ENCODE measurements at places on chromosomes 7 and 10. TPM values are rescaled to one million over a fixed set of nuclear protein-coding genes. Genes with fewer than 3 reads are reported as not detected.

DNA sequence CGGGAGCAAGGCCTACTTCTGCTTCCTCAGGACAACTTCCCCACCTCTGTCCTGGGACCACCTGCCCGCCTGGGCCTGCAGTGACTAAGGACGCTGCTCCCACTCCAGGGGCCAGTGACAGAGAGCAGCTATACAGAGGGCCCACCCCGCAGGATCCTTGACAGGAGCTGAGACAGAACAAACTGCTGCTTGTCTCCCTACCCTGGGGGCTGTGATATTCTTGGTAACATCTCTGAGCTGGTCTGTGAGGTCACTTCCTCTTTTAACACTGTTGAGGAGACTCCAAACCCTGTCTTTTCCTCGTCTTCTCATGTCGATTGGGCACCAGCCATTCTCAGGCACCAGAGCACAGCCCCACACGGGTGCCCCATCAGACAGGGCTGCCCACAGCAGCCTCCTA, 6.9 kb upstream of the MRPS24 start:
- no peaks in the 10 kb centered on the region for H3K27me3 ChIP-seq
- peaks cover 40% of the 10 kb centered on the region for H3K36me3 ChIP-seq
- no peak overlapping the region for H3K27ac ChIP-seq
- H3K4me1 ChIP-seq, result no peaks in the 10 kb centered on the region
- H3K4me3 ChIP-seq, result no peak overlapping the region
- DNase-seq, result no peak

GRCh38 chr7:73707045-73707631, 12.3 kb downstream of the STX1A start:
- no peaks in the 10 kb centered on the region for H3K36me3 ChIP-seq
- H3K27me3 ChIP-seq, result no peaks in the 10 kb centered on the region
- H3K4me1 ChIP-seq, result peaks cover 13% of the 10 kb centered on the region
- no peak overlapping the region for H3K4me3 ChIP-seq
- no peak overlapping the region for H3K27ac ChIP-seq

GRCh38 chr7:113109718-113110117, 8.6 kb downstream of the SMIM30 start:
- no peaks in the 10 kb centered on the region for H3K27me3 ChIP-seq
- no peak for DNase-seq
- H3K27ac ChIP-seq, result no peak overlapping the region
- no peaks in the 10 kb centered on the region for H3K36me3 ChIP-seq
- H3K4me3 ChIP-seq, result no peak overlapping the region

GRCh38 chr10:64733980-64734379, 1212.8 kb downstream of the REEP3 start:
- no peak overlapping the region for H3K27ac ChIP-seq
- H3K36me3 ChIP-seq, result no peaks in the 10 kb centered on the region
- DNase-seq, result no peak
- no peaks in the 10 kb centered on the region for H3K4me1 ChIP-seq

- no peaks in the 10 kb centered on the region for H3K27me3 ChIP-seq
- no peak for DNase-seq
- no peaks in the 10 kb centered on the region for H3K4me1 ChIP-seq
- no peak overlapping the region for H3K27ac ChIP-seq
- H3K4me3 ChIP-seq, result no peak overlapping the region
- no peaks in the 10 kb centered on the region for H3K36me3 ChIP-seq
Observed at GRCh38 chr7:29866490-29866930, 60.2 kb downstream of the WIPF3 start.

DNA sequence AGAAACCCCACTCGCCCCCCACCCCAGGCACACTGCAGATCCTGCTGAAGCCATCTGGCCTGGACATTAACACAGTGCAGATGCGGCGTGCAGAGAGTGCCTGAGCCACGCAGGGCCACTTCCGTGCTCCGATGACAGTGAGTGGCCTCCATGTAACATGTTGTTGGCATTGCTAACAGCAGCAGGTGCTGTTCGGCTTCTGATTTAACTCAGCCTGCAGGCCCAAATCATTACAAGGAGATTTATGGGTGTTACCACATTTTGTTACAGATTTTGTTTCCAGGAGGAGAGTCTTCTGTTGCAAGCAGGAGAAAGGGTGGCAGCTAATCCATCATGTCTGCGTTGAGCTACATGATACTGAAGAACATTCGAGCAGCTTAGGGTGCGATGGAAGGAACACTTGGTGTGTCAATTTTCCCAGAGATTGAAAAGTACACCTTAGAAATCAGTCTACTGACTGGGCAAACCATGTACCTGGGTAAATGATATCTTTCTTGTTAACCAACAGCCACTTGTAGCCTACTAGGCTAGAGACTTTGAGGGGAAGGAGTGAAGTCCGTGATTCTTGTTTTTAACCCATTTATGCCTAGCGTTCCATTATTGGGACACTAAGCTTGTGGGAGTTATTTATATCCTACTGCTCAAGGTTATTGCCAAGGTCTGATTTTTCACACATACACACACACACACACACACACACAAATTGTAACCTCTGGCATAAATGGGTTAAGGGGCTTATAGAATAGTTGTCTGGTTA, 90.0 kb downstream of the JCAD start:
- H3K27ac ChIP-seq, result no peak overlapping the region
- no peak overlapping the region for H3K4me3 ChIP-seq
- no peaks in the 10 kb centered on the region for H3K4me1 ChIP-seq

DNA sequence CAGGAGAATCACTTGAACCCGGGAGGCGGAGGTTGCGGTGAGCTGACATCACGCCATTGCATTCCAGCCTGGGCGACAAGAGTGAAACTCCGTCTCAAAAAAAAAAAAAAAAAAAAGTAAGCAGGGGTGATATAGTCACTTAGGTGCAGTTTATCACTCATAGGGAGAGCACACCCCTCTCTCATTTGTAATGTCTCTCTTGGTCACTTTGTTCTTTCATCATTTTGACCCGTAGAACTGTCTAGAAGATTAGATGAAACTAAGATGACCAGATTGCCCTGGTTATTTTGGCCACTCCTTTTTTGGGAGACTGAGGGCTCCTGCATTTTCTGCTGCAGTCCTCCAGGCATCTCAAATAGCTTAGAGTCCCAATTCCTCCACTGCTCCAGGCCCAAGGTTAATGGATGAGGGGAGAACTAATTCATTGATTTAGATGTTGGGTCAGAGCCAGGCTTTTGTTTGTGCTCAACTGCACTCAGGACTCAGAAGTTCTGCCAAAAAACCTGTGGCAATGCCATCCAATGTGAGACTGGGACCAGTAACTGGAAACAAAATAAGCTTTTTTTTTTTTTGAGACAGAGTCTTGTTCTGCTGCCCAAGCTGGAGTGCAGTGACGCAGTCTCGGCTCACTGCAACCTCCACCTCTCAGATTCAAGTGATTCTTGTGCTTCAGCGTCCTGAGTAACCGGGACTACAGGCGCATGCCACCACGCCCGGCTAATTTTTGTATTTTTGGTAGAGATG, 50.0 kb upstream of the CAMK1D start:
- no peaks in the 10 kb centered on the region for H3K4me1 ChIP-seq
- no peak for DNase-seq
- H3K36me3 ChIP-seq, result no peaks in the 10 kb centered on the region

- no peak overlapping the region for H3K4me3 ChIP-seq
- H3K27me3 ChIP-seq, result no peaks in the 10 kb centered on the region
- DNase-seq, result no peak
- no peaks in the 10 kb centered on the region for H3K36me3 ChIP-seq
- H3K4me1 ChIP-seq, result no peaks in the 10 kb centered on the region
Observed at GRCh38 chr7:26508481-26508880, 216.8 kb downstream of the SNX10 start.

GRCh38 chr7:2120841-2121830, 111.6 kb downstream of the MAD1L1 start:
- peaks cover 4% of the 10 kb centered on the region for H3K36me3 ChIP-seq
- no peak overlapping the region for H3K27ac ChIP-seq
- H3K4me3 ChIP-seq, result no peak overlapping the region
- DNase-seq, result no peak
- peaks cover 24% of the 10 kb centered on the region for H3K4me1 ChIP-seq

GRCh38 chr7:87188930-87189329, 30.6 kb downstream of the TMEM243 start:
- H3K27me3 ChIP-seq, result no peaks in the 10 kb centered on the region
- H3K4me1 ChIP-seq, result peaks cover 10% of the 10 kb centered on the region
- H3K4me3 ChIP-seq, result no peak overlapping the region
- peaks cover 46% of the 10 kb centered on the region for H3K36me3 ChIP-seq

- no peaks in the 10 kb centered on the region for H3K27me3 ChIP-seq
- H3K27ac ChIP-seq, result no peak overlapping the region
- no peak overlapping the region for H3K4me3 ChIP-seq
- H3K4me1 ChIP-seq, result no peaks in the 10 kb centered on the region
- H3K36me3 ChIP-seq, result no peaks in the 10 kb centered on the region
Observed at GRCh38 chr7:139895141-139895829, 66.2 kb downstream of the TBXAS1 start.

DNA sequence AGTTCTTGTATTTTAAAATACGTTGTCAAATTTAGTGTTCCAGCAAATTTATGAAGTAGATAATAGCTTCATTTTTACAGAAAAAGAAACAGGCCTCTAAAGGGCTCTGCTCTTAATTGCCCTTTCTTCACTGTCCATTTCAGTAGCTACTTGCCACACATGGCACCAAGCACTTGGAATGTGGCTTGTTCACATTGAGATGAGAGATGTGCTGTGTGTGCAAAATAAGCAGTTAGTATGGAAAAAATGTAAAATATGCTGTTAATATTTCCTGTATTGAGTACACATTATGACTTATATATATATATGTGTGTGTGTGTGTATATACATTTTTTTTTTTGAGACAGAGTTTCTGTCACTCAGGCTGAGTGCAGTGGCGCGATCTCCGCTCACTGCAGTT, 19.5 kb downstream of the RBM33 start:
- H3K27me3 ChIP-seq, result no peaks in the 10 kb centered on the region
- no peaks in the 10 kb centered on the region for H3K36me3 ChIP-seq

- no peak overlapping the region for H3K27ac ChIP-seq
- H3K4me3 ChIP-seq, result no peak overlapping the region
- no peaks in the 10 kb centered on the region for H3K27me3 ChIP-seq
- H3K36me3 ChIP-seq, result no peaks in the 10 kb centered on the region
- DNase-seq, result no peak
- H3K4me1 ChIP-seq, result peaks cover 3% of the 10 kb centered on the region
Observed at GRCh38 chr7:129494041-129494440, 8.3 kb upstream of the SMKR1 start.

TUBB8 gene
- not detected for total RNA-seq
